Midbrain (tissue), 1 donor: ENCODE measurements at places on chromosomes 12 and 14.

GRCh38 chr12:75239987-75240386 is 30.3 kb upstream of the KCNC2 start:
- no peak for DNase-seq

DNA sequence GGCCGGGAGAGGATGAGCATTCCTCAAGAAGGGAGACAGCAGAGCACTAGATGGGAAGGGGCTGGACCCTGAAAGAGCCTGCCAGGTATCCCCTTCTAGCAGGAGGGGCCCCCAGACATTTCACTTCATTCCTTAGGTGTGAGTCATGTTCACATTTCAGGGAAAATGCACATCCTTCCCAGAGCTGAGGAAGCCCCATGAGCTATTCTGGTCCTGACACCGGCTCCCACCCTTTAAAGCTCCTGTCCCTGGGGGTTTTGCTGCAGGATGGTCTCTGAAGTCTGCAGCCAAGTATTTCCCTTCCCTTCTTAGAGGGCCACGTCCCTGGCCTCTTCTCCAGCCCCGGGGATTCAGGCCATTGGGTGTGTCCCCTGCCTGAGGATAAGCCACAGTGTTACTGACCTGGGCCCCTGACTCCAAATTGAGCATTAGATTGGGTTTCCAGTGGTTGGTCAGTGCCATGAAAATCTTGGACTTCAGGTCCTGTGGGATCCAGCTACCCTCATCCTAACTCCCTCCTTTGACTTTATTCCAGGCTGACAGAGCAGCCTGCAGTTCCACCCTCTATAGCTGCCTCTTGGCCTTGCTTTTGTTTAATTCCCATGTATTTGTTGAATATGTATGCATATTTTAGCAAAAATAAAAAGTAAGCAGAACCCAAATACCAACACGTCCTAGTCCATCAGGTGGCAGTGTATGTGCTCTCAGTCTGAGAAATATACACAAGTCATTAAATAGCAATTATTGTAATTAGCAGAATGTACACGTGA is 267.1 kb downstream of the CACNA1C start:
- no peak for DNase-seq

DNA sequence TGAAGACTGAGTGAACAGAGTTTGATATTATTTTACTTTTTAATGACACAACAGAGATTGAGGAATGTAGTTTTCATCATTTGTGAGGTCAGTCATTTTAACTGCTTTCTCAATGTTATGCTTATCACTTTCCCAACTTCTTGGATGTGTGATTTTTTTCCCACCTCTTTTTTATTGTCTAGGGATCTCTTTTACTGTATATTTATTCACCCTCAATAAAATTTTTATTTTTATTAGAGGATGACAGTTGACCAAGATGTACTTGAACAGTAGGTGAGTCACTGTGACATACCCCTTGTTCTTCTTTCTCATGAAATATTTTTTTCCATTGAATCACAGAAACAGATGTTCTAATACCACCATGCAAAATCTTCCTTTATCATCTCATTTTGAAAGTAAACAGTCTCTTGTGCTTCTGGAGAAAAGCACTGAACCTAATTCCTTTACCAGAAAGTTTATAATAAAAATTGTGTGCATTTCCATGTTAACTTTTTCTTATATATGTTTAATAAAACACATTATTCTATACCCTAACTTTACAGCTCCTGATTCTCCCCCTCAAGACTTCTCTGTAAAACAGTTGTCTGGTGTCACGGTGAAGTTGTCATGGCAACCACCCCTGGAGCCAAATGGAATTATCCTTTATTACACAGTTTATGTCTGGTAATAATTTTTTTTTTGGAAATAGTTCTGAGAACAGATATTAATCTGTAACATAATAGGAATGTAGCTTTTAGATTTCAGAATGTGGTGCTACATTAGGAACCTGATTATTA is 65.9 kb downstream of the PTPRQ start:
- DNase-seq = no peak

- no peak for DNase-seq
These were observed 101.1 kb downstream of the C12orf75 start for GRCh38 chr12:105431537-105432100.

DNA sequence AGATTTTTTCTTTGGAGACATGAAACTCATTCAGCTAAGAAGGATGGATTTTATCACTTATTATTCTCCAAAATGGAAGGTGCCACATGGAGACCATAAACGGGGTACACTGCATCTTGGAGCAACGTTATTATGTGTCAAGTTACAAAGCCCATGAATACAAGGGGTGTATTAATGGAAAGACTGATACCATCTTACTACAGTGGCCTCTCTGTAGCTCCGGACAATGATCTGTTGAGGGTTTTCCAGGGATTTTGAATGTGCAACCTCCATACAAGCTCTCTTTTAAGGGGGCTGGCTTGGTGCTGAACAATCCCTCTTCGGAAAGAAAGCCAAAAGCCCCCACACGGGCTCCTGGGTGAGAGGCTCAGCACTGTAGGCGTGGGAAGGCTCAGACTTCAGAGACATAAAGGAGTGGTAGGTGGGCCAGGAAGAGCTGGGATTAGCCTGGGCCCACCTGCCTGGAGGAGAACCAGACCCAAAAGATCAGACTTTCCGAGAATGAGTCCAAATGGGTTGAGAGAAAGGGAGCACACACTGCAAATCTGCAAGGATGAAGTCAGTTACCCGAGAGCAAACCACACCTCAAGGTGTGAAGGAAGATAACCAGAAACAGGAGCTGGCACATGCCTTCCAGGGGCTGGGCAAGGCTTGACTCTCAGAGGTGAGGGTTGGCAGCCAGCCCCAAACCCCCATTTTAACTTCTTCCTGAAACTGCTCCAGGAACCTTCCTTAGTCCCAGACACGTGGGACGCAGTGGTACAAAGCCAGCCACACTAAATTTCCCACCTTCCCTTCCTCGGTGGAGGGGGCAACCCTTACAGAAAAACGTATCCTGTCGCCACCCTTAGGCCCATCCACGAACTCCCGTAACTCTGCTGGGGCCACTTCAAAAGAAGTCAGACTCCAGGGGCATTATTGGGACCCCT is 1.5 kb downstream of the VPS37B start:
- no peak for DNase-seq

- DNase-seq = no peak
These were observed 62.1 kb upstream of the MAP1LC3B2 start for GRCh38 chr12:116497051-116497591.

DNA sequence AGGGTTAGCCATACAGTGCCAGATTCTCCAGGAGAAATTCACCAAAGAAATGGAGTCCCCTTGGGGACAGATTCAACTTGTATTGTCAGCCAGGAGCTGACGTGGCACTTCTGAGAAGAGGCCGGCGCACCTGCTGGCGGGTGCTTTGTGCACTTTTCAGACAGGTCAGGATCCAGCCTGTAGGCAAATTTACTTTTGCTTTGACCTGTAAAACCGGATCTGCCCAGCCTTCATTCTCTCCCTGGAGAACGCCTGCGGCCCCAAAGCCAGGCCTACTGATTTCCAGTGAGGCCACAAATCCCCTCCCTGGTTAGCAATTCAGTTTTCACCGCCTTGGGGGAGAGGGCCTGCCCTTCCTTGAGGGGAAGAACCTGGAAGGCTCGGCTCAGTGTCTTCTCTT is 17.4 kb downstream of the P2RX4 start:
- no peak for DNase-seq

DNA sequence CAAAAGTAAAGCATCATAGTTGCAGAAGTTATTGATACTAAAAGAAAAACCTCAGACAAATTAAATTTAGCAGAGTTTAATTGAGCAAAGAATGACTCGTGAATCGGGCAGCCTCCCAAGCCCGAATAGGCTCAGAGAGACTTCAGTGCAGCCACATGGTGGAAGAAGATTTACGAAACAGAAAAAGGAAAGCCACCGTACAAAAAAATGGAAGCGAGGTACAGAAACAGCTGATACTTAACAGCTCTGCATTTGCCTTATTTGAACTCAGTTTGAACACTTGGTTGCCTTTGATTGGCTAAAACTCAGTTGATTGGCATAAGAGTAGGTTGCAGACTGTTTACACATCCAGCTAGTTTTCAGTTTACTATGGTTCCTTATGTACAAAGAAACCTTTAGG is 12.9 kb downstream of the TTC9 start:
- DNase-seq = no peak

DNA sequence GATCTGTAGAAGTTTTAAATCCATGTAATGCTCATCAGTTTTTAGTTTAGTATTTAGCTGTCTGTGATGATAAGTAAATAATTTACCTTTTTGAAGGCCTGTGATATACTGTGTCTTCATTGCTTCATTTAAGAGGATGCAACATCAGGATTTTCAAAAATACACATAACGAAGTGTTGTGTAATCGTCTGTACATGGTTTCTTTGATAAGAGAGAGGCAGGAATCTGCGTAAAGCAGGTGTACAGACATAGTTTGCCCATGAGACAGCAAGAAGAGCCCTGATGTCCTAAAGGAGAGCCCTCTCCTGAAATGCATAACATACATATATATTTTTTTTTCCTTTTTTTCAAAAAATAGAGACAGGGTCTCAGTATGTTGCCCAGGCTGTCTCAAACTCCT is 44.8 kb downstream of the RASSF3 start:
- DNase-seq = no peak

GRCh38 chr12:120758798-120759590 is 33.4 kb downstream of the ACADS start:
- DNase-seq = no peak

- DNase-seq = no peak
These were observed 16.5 kb upstream of the MAPKAPK5 start for GRCh38 chr12:111825509-111825908.

GRCh38 chr14:28751467-28752058 is 15.0 kb upstream of the FOXG1 start:
- DNase-seq = peak; percentile 38

DNA sequence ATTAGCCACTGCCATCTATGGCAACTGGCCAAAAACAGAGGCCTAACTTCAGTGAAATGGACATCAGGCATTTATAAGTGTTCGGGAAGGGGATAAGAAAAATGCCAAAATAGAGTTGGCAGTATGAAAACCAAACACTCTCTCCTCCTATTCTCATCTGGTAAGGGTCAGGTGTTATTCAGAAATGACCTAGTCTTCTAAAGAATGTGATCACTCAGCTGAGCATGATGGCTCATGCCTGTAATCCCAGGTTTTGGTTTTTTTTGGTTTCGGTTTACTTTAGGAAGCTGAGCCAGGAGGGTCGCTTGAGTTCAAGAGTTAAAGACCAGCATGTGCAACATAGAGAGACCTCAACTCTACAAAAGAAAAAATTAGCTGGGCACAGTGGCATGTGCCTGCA is 170.3 kb downstream of the GRIN2B start:
- DNase-seq = no peak

GRCh38 chr12:8914716-8915526 is 612 bp downstream of the PHC1 start:
- peak; percentile 58 for DNase-seq

DNA sequence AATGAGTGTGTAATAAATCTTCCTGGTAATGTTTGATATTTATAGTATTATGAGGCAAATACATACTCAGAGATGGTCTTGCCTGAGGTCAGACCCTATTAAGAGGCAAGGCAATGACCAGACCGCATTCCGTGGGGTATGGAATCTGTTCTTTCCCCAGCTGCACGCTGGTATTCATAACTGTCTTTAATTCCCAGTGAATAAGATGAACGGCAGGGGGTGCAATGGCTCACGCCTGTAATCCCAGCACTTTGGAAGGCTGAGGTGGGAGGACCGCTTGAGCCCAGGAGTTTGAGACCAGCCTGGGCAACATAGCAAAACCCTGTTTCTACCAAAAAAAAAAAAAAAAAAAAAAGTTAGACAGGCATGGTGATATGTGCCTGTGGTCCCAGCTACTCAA is 44.6 kb downstream of the ERO1A start:
- DNase-seq = no peak

- DNase-seq = no peak
These were observed 19.1 kb downstream of the ANKRD9 start for GRCh38 chr14:102490456-102490855.

DNA sequence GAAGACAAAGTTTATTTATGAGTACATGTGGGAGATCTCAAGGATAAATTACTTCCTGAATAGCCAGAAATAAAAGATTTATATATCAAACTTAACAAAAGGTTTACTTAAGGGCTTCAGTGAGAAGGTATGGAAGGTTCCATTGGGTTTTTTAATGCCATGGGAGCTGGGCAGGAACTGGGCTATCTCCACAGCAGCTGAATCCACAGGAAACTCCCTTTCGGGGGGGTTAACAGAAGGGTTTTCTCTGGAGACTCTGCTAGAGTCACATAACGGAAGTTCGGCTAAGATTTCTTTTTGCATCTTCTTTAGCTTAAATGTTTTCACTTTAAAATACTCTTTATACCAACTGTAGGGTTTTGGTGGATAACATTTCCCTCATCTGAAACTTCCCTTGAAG is 113.5 kb downstream of the UNC79 start:
- DNase-seq = no peak

GRCh38 chr14:32080001-32080510 is 3.0 kb downstream of the ARHGAP5 start:
- no peak for DNase-seq
